ENCODE measurements at places on chromosomes 7 and 10.
A peak's percentile ranks its signal among the peaks of the same experiment; 100 is the strongest.

DNA sequence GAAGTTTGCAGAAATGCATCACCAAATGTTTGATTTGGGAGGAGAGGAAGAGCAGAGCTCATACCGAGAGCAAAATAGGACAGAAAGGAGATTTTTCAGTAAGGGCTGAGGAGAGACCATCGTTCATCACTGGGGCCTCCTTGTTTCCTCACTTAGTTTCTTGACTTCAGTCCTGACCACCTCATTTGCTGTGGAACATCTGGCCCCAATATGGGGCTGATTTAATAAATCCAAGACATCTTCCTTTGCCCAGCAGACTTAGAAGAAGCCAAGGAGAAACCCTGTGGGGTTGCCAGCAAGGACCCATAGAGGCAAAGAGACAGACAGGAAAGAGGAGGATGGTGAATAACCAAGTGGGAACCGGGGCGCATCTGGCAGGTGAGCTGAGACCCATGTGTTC is 60.4 kb downstream of the CHST3 start:
- DNase-seq, result no peak

GRCh38 chr10:71597821-71598498 is 121.6 kb downstream of the C10orf105 start:
- peak; percentile 83 for DNase-seq

- no peak for DNase-seq
Measured at GRCh38 chr7:64905133-64905532, 2.1 kb downstream of the ZNF273 start.

DNA sequence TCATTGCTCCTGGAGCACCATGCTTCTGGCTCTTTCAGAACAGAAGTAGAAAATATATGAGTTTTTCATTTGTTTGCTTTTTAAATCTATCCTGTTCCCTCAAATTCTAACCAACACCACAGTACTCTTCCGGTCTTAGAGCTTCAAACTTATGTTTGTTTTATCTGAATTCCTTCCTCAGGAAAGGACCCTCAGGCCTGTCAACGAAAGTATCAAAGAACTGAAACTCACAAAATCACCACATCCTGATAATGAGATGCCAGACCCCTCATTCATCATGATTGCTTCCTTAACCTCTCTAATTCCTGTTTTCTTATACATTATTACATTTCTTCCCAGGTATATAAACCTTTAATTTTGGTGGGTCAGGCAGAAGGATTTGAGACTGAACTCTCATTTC is 135.2 kb downstream of the BMS1 start:
- no peak for DNase-seq

DNA sequence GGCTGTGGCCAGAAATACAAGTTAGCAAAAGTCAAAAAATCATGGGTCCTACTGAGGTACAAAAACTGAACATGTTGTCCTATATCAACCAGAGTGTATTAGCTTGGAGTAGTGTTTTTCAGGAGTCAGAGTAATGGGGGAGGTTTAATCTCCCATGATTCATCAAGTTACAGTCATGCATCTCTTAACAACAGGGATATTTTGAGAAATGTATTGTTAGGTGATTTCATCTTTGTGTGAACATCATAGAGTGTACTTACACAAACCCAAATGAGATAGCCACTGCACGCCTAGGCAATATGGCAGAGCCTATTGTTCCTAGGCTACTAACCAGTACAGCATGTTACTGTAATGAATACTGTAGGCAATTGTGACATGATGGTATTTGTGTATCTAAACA is 14.9 kb upstream of the TES start:
- DNase-seq, result no peak

GRCh38 chr10:20949967-20950366 is 52.9 kb upstream of the NEBL start:
- DNase-seq, result no peak

- no peak for DNase-seq
Measured at GRCh38 chr7:37070471-37070870, 346.2 kb upstream of the AOAH start.

DNA sequence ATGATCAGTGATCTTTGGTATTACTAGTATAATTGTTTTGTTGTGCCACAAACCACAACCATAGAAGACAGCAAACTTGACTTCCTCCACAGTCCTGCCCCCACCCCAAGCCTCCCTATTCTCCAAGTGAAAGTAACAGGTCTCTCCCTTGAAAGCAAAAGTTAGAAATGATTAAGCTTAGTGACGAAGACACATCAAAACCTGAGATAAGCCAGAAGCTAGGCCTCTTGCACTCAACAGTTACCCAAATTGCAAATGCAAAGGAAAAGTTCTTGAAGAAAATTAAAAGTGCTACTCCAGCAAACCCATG is 7.5 kb downstream of the SAR1A start:
- DNase-seq, result no peak

- no peak for DNase-seq
Measured at GRCh38 chr10:107163881-107164861, at the start of gene SORCS1. TSS of gene SORCS1 (minus strand) at chr10:107164706.

- no peak for DNase-seq
Measured at GRCh38 chr7:142498364-142498763, 240.5 kb upstream of the PRSS58 start.

- no peak for DNase-seq
Measured at GRCh38 chr7:116963234-116963633, 9.9 kb downstream of the ST7 start.

DNA sequence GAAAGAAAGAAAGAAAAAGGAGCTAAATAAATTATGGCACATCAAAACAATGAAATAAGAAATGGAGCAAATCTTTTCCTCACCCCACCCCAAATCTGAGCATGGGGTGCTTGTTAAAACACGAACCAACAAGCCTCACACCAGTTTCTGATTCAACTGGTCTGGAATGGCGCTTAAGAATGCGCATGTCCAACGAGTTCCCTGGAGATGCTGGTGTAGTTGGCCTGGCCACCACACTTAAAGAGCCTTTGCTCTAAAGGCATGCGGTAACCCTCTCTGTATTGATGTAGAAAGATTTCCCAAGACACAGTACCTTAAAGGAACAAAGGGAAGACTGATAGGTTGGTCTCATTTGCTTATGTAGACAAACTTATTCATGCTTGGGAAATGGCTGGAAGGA is 49.1 kb upstream of the STEAP1B start:
- no peak for DNase-seq

GRCh38 chr7:152865011-152865410 is 105.5 kb downstream of the ACTR3B start:
- DNase-seq, result no peak

Measured in fibroblast of gingiva (primary cell).